Aorta (tissue), 5 donors: ENCODE measurements at places on chromosomes 11 and 22. TPM values are rescaled to one million over a fixed set of nuclear protein-coding genes. Genes with fewer than 3 reads are reported as not detected.

DNA sequence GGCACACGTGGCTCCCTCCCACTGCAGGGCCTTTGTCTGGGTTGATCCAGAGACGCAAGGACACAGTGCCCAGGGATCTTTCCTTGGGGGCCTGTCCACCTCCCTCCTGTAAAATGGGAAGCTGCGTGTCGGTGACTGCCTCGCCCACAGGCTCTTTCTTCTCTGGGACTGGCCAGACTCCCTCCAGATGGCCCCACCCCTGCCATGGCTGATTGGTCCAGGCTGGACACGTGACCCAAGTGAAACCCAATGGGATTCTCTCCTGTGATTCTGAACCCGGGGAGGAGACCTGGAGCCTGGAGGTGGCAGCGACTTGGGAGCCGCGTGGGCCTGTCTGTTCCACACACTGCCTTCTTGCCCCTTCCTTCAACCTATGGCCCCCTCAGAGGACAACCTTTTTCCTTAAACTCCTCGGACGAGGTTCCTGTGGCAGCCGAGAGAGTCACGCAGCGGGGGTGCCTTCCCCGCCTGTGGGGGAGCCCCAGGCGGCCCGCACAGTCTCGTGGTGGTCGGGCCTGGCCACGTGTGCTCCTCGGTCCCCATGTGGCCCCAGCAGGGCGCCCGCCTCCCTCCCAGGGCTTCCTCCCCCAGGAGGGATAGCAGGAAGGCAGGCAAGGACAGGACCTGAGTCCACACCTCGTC is 12.4 kb upstream of the MPPED1 start:
- peak; percentile 42 for DNase-seq

- no peak for DNase-seq
These were observed 47.3 kb downstream of the C22orf31 start for GRCh38 chr22:29014293-29014692.

DNA sequence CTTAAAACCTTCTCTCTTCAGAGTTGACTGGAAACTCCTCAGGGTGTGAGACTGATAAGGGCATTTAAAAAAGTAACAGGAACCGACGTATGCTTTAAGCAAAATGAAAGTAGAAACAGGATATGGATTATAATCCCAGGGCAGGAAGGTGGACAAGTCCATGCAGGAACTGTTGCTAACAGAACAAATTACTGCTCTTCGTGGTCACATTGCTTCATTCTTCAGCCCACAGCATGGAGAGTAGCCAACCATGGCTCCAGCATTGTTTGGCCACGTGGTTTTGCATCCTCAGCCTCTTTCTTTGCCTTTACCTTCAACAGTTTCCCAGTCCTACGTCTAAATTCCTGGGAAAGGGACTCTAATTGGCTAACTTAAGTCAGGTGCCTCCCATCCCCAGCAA is 563.1 kb upstream of the ISX start:
- DNase-seq, result no peak

DNA sequence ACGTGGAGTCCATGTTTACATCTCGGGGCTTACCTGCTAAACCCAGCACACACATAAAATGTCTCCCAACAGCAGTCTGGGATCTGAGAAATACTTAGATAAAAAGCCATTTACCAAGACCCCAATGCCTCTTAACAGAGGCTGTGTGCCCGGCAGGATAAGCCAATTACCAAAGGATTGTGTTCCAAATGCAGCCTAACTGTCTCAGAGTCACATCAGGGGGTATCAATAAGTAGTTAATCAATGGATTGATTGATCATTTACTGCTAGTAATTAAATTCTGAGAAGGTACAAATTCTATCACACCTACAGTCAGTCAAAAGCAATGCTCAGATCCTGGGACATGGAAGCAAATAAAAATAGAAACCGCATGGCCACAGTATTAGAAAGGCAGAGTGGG is 125.6 kb downstream of the DSCAML1 start:
- DNase-seq, result no peak

GRCh38 chr11:19161651-19162050 is 40.1 kb downstream of the CSRP3 start:
- DNase-seq, result no peak

DNA sequence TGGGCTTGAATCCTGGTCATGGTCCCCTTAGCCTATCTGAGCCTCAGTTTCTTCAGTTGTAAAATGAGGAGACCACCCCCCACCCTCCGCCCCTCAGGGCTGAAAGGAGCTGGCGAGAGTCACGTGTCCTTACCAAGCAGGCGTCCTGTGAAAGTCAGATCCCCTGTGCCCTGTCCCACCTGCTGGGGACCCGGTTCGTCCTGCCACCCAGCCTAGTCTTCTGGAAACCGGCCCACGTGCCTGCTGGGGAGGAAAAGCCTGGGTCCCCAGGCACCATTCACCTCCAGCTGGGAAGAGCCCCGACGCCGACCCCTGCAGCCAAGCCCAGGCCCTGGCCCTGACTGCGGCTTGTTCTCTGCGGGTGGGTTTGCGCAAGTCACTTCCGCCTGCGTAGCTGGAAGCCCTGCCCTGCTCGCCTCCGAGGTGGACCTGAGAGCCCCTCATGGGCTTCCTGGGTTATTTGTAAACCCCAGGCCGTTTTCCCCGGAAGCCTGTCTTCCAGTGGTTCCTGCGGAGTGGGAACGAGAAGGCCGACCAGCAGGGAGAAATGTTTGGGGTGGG is 679 bp upstream of the SSH3 start:
- peak; percentile 81 for DNase-seq

GRCh38 chr11:126317756-126318573 is 14.1 kb downstream of the DCPS start:
- DNase-seq, result peak; percentile 86

- no peak for DNase-seq
These were observed 43.9 kb downstream of the WT1 start for GRCh38 chr11:32391479-32391878.

GRCh38 chr11:105456950-105457349 is 152.9 kb upstream of the GRIA4 start:
- DNase-seq, result no peak

Gene GRAMD1B
- total RNA-seq, result 4.6 TPM

Gene SCT
- not detected for total RNA-seq

DNA sequence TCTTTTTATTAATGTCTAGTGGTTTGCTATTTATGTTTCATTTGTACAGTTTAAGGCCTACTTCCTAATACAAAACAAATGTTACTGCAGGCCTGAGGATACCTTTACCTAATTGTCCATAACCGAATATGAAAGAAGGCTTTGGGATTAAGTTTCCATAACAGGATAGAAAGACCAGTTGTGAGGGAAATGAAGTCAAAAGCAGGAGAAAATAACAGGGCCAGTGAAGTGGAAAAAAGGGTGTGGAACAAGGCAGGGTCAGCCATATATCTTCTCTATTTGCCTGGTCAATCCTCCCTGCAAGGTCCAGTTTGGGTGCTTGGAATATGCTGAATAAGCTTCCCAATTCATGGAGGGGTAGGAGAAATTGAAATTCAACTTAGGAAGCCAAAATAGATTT is 211.5 kb downstream of the SWAP70 start:
- DNase-seq, result no peak

Gene NEFH
- 0.63 TPM for total RNA-seq

DNA sequence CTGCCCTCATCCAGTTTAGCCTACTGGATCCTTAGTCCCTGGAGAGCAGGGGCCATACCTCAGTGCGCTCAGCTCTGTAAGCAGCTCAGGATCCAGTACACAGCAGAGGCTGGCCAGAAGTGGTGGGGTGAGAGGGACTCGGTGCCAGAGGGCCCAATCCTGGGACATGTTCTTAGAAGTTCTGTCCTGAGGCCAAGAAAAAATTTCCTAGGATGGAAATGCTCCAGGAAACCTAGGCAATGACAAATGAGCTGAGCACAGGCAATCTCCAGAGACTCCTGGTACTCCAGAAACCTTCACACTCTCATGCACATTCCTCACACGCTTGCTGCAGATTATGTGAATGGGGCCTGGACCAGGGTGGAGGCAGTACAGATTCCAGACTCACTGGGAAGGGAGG is 89.6 kb downstream of the SERGEF start:
- no peak for DNase-seq
